ENCODE measurements at places on chromosomes 7 and 10. TPM values are rescaled to one million over a fixed set of nuclear protein-coding genes. Genes with fewer than 3 reads are reported as not detected.

DNA sequence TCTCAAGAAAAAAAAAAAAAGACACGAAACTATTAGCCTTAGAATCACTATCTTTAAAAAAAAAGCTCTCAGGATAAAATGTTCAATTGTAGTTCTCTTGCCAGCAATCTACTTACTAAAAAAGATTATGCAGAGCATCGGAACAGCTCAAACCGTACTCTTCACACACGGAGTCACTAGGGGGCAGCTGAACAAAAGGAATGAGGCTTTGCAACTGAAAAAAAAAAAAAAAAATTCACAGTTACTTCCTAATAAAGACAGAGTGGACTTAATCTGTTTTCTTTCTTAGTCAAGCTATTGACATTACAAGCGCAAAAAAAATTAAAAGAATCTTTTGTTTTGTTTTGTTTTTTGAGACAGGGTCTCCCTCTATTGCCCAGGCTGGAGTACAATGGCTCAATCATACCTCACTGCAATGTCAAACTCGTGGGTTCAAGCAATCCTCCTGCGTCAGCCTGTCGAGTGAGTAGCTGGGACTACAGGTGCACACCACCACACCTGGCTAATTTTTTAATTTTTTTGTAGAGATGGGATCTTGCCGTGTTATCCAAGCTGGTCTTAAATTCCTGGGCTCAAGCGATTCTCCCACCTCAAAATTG is 11.5 kb downstream of the PMS2 start:
- DNase-seq: peak; percentile 43

- no peak for DNase-seq
Measured at GRCh38 chr10:67246066-67246555, 320.3 kb downstream of the LRRTM3 start.

DNA sequence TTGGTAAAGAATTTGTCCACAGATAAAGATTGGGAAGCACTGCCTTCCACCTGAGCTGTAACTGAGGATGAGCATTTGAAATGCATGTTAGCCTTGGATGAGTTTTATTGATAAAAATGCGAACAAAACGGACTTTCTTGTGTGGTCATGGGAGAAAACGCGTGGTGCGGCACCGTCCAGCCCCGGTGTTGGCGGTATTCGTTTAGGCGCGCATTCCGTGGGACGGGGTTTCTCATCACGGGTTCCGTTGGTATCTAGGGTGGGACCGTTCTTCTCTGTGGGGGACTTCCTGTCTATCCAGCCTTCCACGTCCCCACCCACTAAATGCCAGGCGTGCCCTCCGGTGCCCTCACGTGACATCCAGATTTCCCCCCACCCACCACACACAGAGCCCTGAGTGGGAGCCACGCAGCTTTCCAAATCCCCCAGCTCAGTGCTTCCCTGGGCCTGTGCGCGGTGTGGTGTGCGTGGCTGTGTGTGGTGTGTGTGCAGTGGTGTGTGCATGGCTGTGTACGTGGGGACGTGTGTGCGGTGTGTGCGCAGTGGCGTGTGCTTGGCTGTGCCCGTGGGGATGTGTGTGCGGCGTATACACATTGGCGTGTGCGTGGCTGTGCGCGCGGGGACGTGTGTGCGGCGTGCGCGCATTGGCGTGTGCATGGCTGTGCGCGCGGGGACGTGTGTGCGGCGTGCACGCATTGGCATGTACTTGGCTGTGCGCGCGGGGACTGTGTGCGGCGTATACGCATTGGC is 18.1 kb downstream of the IQCE start:
- no peak for DNase-seq

GRCh38 chr7:102830197-102830596 is 81.4 kb downstream of the FAM185A start:
- DNase-seq: no peak

- no peak for DNase-seq
Measured at GRCh38 chr10:101894742-101895141, 51.1 kb upstream of the KCNIP2 start.

The SLC29A4 gene
- 1.3 TPM for total RNA-seq

GRCh38 chr10:103295374-103296015 is 18.6 kb downstream of the INA start:
- no peak for DNase-seq

The GALNT17 gene
- 3.3 TPM for total RNA-seq

The CYP3A4 gene
- total RNA-seq: 0.33 TPM

- DNase-seq: no peak
Measured at GRCh38 chr10:47233631-47234030, 66.4 kb upstream of the GDF10 start.

- no peak for DNase-seq
Measured at GRCh38 chr10:103933557-103934121, 15.7 kb upstream of the STN1 start.

GRCh38 chr10:133391249-133391635 is 2.7 kb upstream of the MTG1 start:
- DNase-seq: no peak

All from breast epithelium (tissue), 4 donors.